NCI-H524 (cell line): ENCODE measurements at places on chromosomes 4 and X.

GRCh38 chr4:88158489-88159228 lies at the start of gene ABCG2:
ABCG2 (minus strand) TSS chr4:88158639; CDS start chr4:88139995, 18,644 bp downstream.
- DNase-seq: peak; percentile 38

DNA sequence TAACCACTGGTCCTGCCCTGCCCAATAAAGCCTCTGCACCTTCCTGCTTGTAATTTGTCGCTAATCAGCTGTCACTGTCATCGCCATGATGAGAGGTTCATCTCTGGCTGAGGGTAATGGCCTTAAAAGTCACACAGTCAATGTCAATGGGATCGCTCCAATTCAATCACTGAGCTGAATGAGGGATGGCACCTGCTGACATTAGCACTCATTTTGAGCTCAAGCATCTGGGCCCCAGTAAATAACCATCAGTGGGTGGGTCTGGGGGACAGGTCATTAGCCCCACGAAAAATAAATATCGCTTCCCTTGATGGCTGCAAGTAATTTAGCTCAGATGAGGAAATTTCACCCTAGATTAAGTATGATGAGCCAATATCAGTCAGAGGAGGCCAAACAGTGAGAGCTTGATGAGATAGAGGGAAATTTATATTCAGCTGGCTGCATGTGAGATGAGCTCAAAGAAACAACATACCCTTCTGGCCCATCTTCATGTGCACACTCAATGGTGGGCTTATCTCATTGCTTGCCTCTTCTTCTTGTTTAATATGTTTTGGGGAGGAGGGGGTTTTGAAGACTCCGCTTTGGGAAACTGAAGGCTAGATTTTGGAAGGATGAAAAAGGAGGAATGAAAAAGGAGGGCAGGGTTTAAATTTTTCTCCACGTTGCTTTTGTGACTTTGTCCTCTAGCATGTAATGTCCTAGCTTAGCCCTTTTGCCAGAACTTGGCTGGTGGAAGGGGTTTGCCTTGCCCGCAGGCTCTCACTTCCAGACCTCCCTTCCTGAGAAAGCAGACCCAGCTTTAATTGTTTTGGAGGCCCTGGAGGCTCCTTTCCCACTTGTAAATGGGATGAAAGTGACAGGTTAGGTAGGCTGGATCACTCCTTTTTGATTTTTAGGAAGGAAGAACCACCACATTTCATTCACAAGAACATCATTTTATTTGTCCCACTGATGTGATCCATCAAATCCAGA lies 84.8 kb upstream of the PAQR3 start:
- DNase-seq: no peak

DNA sequence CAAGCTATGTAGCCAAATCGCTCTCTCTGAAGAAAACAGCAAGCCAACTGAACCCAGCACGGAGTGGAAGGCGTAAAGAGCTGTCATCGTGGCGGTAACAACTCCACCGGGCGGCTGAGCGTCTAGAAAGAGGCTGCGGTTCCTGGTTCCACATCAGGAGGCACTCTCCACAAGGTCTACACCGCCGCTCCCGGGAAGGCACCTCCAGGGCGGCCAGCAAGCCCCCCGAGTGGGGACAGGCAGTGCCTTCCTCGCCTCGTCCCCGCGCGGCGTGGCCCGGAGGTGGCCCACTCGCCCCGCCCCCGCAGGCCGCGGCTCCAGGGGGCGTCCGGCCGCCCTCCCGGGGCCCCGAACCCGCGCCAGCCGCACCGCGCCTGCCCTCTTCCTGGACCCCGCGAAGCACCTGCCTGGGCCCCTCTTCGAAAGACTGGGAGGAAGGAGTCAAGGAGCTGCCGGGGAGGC lies 755 bp downstream of the KLHL8 start:
- DNase-seq: peak; percentile 20

DNA sequence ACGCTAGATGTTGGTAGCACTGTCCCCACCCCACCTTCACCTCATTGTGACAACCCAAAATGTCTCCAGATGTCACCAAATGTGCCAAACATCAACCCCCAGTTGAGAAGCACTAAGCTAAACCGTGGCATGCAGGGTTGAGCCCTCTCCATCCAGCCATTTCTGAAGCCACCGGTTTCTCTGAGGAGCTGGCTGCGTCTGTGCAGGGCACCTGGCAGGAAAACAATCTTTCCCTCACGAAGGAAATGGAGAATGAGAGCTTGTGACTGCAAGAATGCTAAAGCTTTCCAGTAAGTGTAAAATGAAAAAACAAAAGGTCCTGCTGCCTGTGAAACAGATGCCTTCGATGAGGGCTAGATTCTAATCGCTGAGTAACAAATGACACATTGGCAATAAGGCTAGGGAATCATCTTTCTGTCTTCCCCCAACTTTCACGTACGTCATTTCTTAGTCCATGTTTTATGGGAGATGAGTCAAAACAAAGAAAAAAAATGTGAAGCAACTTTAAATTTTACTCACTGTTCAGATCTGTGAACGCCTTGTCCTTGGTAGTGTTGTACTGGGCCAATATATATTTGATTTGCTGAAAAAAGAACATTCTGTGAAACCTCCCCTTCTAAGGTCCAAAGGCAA lies 59.9 kb downstream of the PROM1 start:
- no peak for DNase-seq

DNA sequence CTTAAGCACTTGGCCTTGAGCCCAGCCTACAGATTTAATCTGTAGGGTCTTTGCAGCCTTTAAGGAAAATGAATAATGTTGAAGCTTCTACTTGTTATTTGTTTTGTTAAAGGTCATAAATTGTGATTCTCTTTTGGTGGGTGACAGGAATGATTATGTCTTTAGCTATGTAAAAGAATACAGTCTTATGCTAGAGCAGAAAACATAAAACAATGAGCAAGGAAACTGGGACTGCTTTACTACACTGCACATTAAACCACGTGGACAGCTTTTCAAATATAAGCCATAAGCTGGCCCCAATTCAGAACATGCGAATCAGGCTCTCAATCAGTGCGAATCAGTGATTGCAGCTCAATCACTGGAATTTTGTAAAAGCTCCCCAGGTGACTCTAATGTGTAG lies 40.9 kb upstream of the TBC1D19 start:
- no peak for DNase-seq

GRCh38 chr4:10226756-10227155 lies 110.2 kb upstream of the WDR1 start:
- no peak for DNase-seq

GRCh38 chr4:98939438-98939837 lies 10.5 kb upstream of the EIF4E start:
- no peak for DNase-seq

DNA sequence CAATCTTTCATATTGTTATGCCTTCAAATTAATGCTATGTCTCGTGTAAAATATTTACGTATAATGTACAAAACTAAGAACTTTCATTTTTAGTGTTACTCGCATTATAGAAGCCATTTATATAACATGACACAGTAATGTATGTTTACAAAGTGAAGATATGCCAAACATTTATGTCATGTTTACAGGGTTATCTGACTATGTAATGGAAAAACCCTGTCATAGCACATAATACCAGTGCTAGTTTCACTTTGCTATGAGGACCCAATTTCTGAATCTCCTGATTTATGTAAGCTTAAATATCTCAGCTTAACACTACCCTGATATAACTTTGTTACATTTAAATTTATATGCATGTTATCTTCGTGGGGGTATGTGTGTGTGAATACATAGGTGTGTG lies 233.1 kb downstream of the FAT4 start:
- no peak for DNase-seq

GRCh38 chrX:79081895-79082512 lies 62.5 kb upstream of the GPR174 start:
- peak; percentile 23 for DNase-seq

GRCh38 chrX:153947009-153947769 lies 2.7 kb upstream of the RENBP start:
- peak; percentile 80 for DNase-seq

GRCh38 chr4:26583538-26583864 lies 383 bp upstream of the TBC1D19 start:
- peak; percentile 82 for DNase-seq

GRCh38 chr4:80103629-80104028 lies 30.6 kb upstream of the ANTXR2 start:
- DNase-seq: no peak

DNA sequence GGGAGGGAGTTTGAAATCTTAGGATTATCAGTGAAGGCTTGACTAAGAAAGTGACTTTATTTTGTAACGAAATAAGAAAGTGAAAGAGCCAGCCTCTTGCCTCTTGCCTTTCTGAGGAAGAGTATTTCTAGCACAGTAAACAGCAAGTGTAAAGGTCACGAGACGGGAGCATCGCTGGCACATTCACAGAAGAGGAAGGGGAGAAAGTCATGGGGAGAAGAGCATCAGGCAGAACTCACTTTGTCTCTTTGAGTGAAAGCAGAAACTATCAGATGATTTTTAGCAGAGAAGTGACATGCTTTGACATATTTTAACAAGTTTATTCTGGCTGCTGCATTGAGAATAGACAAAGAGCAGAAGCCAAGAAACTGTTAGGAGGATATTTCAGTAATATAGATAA lies 313.8 kb downstream of the CAMK2D start:
- DNase-seq: no peak

- DNase-seq: no peak
Observed at GRCh38 chr4:153832720-153833287, 43.9 kb upstream of the SFRP2 start.

DNA sequence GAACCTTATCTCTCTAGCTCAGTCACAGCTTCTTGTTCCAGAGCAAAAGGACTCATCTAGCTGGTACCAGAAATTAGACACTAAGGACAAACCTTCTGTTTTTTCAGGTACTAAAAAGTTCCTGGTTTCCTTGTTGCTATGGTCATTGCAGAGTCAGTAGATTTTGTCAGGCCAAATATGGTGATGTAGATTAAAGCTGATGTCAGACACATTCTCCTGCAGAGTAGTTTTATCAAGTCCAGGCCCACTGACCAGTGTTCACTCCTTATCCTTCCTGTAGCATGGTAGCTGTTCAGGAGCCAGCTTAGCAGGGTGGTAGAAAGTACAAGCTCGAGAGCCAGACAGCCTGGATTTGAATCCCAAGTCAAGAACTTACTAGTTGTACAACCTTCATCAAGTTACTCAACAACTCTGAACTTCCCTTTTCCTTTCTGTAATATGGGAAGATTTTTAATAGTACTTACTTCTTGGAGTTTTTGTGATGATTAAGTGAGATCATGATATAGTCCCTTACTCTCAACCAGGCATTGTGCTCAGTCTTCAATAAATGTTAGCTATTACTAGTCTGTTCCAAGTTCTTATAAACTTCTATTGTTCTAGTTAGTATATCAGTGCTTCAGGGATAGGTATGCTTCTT lies 17.9 kb downstream of the OCRL start:
- DNase-seq: no peak

DNA sequence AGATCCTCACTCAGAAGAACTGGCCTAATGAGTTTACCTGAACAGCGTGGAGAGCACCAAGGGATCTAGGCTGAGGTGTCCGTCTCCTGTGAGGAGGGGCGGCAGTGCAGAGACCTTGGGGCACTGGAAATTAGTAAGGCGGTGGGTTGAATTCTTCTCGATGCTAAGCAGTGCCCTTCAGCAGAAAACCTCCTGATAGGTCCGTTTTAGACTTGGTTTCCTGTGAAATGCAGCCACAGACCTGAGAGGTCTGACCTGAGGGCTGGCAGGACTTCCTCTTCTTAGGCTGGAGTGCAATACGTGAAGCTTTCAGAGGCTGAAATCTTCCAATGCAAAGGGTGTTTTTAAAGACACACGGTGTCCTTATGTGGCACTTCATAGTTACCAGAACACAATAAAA lies at the start of gene CLNK:
CLNK (minus strand) TSS at position 138 of the 400 bp plus-strand sequence. CDS start 16,899 bp downstream, outside the sequence.
- no peak for DNase-seq

DNA sequence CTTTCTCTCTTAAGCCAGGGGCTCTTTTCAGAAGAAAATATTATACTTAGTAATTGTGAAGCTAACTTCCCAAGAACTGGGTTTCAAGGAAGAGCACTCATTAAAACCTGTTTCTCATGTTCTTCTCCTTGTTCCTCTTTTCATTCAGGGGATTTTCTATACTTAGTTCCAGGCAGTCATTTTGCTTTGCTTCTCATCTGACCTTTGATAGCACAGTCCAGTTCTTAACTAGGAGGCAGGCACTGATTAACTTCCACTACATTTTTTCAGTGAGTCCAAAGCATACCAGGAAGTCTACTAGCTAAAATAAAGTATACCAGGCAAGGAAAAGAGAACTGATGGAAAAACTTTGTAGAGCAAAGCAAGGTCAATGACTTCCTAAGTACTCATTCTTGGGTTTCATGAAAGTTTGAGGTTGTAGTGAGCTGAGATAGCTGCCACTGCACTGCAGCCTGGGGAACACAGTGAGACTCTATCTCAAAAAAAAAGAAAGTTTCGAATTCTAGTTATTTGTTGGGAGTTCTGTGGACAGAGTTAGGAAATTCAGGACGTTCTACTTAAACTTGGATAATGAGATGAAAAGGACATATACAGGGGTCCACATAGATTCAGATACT lies 190.1 kb upstream of the HS3ST1 start:
- DNase-seq: no peak
